ENCODE measurements at places on chromosomes 3 and 15.

- DNase-seq = no peak
These were observed 646.4 kb upstream of the ADAMTS9 start for GRCh38 chr3:65334045-65334665.

GRCh38 chr3:713006-713621 is 379.7 kb upstream of the CNTN6 start:
- no peak for DNase-seq

- no peak for DNase-seq
These were observed 15.8 kb downstream of the WNT7A start for GRCh38 chr3:13863965-13864595.

DNA sequence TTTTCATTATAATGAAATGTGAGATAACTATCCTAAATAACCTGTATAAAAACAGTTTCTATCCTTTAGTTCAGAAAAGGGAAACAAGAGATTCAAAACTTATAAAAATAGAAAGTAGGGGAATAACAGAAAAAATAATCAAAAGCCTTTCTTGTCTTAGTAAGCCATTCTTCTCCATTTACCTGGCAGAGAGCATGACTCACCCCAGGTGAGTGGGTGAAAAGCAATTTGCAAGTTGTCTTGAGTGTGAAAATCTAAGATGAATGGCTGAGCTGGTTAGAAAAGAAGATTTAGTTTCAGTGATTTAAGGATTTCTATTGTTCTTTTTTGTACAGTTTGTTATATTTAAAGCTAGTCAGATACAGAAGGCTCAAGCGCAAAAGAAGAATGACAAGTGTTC is 702.0 kb downstream of the GRM7 start:
- no peak for DNase-seq
